NCI-H748 treated with DMSO at 0.1 percent for 48 hours (cell line): ENCODE measurements at places on chromosomes 7 and 10.

GRCh38 chr10:97650726-97651125 lies 10.3 kb downstream of the PI4K2A start:
- no peak for DNase-seq

GRCh38 chr7:108648989-108649388 lies 79.3 kb downstream of the DNAJB9 start:
- DNase-seq: no peak

GRCh38 chr7:133452577-133452976 lies 199.7 kb downstream of the EXOC4 start:
- DNase-seq: no peak

GRCh38 chr10:73998929-73999691 lies 1.2 kb downstream of the VCL start:
- no peak for DNase-seq
